Right hindlimb (tissue), 1 donor: ENCODE measurements at places on chromosomes 7 and 10.
A peak's percentile ranks its signal among the peaks of the same experiment; 100 is the strongest.

DNA sequence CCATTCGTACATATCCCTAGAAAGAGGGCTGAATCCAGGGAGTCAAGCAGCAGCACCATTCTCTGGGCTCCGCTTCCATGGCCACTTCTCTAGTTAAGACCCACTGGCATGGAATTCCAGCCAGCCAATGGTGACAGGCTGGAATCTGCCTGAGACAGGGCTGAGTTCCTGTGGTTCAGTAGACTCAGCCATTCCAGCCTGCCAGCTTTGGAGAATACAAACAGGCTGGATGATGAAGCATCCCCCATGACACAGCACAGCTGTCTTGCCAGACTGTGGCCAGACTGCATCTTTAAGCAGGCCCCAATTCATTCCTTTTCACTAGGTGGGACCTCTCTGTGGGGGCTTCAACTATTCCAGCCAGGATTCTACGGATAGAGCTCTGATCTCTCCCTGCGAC lies 329.6 kb downstream of the XPNPEP1 start:
- no peak for DNase-seq

GRCh38 chr7:23338863-23339262 lies 39.7 kb downstream of the MALSU1 start:
- no peak for DNase-seq

GRCh38 chr10:102537367-102537766 lies 33.6 kb downstream of the SUFU start:
- no peak for DNase-seq

DNA sequence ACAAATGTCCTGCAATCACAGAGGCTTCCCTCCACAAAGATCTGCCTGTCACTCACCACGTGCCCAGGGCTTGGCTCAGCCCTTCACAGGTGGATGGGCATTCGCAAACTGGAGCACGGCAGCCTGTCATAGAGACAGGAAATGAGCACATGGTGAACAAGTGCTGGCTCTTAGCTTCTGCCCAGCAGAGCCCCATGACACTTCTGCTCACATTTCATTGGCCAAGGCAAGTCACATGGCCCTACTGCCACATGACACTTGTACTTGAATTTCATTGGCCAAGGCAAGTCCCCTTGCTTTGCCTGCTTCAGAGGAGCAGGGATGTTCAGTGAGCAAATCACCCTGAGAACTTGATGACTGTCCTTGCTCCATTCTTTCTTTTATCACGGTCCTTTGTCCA lies 110.8 kb upstream of the PPP2R2D start:
- no peak for DNase-seq

DNA sequence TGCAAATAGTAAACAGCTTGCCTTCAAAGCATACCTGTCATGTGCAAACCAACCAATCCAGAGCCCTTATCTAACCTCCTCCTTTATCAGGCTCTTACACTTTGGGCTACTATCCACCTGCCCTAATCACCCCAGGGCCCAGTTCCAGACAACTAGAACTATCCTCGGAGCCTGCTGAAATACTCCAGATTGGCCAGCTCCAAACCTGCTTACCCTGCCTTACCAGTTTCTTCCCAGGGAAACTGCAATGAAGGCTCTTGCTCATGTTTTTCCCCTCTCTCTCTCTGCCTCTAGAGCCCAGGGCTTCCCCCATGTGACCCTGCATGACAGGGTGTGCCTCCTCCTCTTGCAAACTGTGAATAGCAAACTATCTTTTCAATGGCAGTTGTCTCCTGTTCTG lies 81.4 kb upstream of the CAPZA2 start:
- DNase-seq, result no peak

GRCh38 chr10:49325131-49325915 lies 26.4 kb downstream of the C10orf71 start:
- no peak for DNase-seq

- peak; percentile 57 for DNase-seq
These were observed 259.4 kb upstream of the CELF2 start for GRCh38 chr10:10758306-10758705.

DNA sequence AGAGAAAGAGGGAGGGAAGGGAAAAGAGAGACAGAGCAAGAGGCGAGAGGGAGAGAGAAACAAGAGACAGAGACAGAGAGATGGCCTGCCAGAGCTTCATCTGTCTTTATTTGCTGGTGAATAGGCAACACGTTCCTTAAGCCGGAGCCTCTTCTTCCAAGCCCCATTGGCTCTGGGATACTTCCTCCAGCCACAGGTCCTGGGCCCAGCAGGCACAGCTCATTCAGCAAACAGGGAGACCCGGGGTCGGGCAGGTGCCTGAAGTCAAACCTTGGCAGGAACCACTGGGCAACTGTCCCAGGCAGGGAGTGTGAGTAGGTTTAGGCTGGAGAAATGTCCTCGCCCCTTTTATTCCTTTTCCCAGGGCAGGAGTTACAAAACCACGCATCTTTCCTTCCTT lies 68.2 kb downstream of the MYL10 start:
- DNase-seq, result no peak

DNA sequence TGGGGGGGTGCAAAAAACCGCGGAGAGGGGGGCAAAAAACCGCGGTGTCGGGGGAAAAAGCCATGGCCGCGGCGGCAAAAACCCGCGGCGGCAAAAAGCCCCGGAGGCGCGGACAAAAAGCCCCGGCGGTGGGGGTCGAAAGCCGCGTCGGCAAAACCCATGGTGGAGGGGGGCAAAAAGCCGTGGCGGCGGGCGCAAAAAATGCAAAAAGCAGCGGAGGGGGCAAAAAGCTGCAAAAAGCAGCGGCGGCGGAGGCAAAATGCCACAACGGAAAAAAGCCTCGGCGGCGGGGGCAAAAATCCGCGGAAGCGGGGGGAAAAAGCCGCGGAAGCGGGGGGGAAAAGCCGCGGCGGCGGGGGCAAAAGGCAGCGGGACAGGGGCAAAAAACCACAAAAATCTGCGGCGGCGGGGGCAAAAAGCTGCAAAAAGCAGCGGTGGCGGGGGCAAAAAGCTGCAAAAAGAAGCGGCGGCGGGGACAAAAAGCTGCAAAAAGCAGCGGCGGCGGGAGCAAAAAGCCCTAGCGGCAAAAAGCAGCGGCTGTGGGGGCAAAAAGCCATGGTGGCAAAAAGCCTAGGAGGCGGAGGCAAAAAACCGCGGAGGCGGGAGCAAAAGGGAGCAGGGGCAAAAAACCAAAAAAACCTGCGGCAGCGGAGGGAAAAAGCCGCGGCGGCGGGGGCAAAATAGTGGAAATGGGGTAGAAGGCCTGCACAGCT lies 418.9 kb downstream of the ZNF716 start:
- DNase-seq, result no peak

DNA sequence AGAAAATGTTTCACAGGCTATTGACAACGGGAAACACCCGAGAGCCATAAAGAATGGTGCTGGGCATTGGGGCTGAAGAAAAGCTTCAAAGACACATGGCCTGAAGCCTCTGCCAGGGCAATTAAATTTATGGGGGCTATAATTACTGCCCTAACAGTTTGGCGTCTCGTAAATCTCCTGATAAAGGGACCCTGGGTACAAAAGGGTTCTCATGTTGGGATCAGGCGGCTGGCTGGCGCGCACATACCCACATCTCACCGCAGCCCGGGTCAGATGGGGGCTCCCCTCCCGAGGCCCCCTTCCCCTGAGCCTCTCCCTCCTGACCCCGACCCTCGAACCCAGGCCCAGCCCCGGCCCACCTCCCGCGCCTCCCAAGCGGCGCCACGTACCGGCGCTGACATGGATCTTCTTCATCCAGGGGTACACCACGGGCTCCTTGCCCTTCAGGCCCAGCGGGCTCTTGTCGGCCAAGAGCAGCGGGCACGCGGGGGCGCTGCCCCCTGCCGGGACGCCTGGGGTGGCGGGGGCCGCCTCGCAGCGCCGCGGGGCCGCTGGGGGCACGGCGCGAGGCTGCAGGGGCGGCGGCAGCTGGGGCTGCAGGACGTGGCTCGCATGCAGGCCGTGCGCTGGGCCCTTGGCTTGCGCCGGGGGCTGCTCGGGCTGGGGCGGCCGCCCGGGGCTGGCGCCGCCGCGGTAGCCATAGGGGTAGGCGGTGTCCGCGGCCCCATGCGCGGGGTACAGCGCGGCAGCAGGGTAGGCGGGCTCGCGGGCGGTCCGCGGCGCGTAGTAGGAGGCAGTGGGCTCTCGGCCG lies 623 bp downstream of the HOXA4 start:
- DNase-seq, result peak; percentile 59

- no peak for DNase-seq
These were observed 69.9 kb downstream of the C10orf105 start for GRCh38 chr10:71649631-71650030.

DNA sequence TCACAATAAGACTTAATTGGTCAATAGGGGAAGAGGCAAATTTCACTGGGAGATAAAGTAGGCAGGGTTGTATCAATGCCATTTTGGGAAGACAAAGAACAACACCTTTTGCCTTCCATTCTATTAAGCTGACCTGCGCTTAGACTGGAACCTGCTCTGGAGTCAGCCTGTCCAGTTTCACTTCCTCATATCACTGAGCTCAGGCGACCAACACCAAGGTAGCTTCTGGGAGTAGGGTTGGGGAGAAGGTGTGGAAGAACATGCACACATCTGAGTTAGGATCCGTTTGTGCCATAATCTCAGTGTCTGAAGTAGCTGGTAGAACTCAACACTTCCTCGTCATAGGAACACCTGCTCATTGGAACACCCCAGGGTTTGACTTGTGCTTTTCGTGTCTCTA lies 527.4 kb upstream of the IGFBP3 start:
- no peak for DNase-seq

DNA sequence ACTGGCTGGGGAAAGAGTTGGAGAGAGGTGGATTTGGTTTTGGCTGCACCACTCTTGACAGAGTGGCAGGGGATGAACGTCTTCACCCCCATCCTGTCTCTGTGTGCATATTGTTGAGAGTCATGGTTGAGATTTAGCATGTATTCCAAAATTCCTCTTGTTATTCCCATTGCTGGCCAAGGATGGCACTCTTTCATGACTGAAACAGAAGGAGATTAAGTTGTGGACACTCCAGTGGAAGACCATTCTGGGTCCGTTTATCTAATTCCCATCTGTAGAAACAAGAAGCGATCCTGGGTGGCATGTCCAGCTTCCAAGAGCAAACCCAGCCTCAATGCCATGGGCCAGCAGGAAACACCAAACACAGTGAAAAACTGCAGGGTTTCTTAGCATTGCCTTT lies 469.0 kb upstream of the IGFBP3 start:
- no peak for DNase-seq

GRCh38 chr7:151197932-151198331 lies 10.9 kb upstream of the ASB10 start:
- DNase-seq, result no peak

- DNase-seq, result no peak
These were observed 120.0 kb downstream of the SGMS1 start for GRCh38 chr10:50503661-50504320.

- no peak for DNase-seq
These were observed 6.3 kb upstream of the SNX13 start for GRCh38 chr7:17946591-17946990.

GRCh38 chr7:93196336-93196735 lies 29.9 kb downstream of the HEPACAM2 start:
- DNase-seq, result no peak

GRCh38 chr7:76296743-76297740 lies 5.4 kb upstream of the HSPB1 start:
- no peak for DNase-seq

DNA sequence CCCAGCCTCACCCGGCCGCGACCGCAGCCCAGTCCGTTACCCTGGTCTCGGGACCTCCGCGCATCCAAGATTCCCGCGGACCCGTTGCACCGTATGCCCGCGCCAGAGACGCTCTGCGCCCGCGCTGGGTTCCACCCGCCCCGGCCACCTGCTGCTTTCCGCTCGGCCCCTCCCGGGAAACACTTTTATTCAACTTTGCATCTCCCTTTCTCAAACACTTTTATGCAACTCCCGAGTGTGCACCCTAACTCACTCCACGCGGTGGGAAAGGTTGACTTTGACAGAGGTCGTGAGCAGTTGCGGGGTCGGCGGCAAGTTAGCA lies at the start of gene ODAD2:
Gene ODAD2, minus strand, starts transcription at position 126 of the 322 bp plus-strand sequence. CDS start 3,937 bp downstream, outside the sequence.
- no peak for DNase-seq

- no peak for DNase-seq
These were observed 34.5 kb downstream of the ZNF503 start for GRCh38 chr10:75367021-75367487.

- DNase-seq, result no peak
These were observed 30.2 kb downstream of the MGAM start for GRCh38 chr7:142025896-142026295.

GRCh38 chr10:93816123-93816747 lies 58.5 kb downstream of the LGI1 start:
- DNase-seq, result peak; percentile 73

- no peak for DNase-seq
These were observed 32.8 kb upstream of the PHF14 start for GRCh38 chr7:10940704-10941355.

DNA sequence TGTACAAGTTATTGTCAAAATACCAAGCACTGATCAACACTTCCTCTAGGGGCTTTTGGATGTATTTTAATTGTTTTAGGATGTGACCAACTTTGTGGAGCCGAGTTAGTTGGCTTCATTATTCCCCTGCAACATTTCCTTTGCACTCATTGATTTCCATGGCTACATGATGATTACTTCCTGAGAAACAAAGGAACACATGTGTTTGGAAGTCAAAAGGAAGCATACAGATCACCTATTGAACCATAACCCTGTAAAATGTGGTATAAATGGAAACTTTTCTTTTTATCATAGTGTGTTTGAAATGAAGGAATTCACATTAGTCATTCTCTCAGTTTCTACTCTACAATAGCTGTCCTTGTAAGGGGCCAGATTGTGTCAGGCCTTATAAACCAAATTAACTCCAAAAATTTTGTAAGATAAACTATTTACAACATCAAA lies 32.2 kb upstream of the EXOC6 start:
- DNase-seq, result no peak

GRCh38 chr10:83954193-83954799 lies 185.0 kb upstream of the GHITM start:
- no peak for DNase-seq

DNA sequence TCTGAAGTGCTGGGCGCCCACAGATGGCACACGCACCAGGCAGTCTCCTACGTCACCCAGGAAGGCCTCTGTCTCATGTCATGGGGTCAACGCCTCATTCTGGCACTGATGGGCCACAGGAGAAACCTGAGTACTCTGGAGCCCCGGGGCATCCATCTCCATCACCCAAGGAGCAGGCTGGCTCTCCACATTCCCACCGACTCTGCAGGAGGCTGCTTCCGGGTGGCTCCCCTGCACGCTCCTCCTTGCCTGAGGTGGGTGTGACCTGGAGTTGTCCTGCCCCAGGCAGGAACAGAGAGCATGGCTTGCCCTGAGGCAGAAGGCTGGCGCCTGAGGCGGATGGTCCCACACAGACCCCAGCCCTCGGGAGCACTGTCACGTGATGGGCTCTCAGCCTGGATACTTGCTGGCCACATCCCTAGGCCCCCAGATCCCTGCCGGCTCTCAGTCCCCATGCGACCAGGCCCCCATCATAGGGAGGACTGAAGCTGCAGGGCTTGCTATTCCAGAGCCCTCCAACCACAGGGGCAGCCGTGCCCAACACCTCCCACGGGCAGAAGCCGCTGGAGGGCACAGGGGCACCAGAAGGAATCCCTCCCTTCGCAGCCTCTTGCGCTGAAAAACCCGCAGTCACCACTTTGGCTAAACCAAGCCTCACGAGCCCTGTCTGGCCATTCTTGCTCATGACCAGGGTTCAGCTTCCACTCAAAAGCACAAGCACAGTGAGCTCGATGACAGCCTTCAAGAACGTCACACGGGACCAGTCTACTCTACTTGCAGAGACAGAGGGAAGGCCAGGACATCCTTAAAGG lies 80.7 kb downstream of the MAD1L1 start:
- DNase-seq, result no peak

- no peak for DNase-seq
These were observed 28.6 kb upstream of the LHFPL3 start for GRCh38 chr7:104299777-104300176.

- no peak for DNase-seq
These were observed 983.7 kb downstream of the GATA3 start for GRCh38 chr10:9038146-9038714.

GRCh38 chr7:106598663-106599342 lies 62.2 kb downstream of the CCDC71L start:
- DNase-seq, result peak; percentile 57
